Hypothalamus (tissue), 51 donors: ENCODE measurements at places on chromosomes 7 and 10.
A peak's percentile ranks its signal among the peaks of the same experiment; 100 is the strongest.

DNA sequence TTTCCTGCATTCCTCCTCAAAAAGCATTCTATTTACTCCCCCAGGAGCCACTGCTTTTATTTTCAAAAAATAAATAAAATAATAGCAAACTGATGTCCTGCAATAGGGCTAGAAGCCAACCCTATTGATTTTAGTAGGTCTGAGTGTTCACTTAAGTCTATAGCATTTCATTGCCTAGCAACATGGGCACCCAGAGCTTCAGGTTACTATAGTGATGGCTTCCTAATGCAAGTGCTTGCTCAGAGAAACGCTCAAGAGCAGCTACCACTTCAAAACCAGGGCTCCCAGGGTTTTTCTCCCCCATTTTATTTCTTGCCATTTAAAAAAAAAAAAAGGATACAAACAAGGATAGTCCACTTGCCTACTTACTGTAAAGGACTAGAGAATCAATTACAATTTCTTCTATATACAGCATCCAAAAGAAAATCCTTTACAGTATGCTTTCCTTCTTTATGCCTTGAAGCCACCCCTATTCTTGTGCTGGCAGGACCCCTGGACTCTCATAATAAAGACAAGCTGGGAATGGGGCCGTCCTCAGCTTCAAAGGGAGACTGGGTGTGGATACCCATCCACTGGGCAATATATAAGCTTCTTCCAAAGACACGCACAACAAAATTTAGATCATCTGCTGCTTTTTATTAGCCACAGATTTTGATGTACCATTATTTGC is 133.3 kb downstream of the VPS41 start:
- DNase-seq: no peak

DNA sequence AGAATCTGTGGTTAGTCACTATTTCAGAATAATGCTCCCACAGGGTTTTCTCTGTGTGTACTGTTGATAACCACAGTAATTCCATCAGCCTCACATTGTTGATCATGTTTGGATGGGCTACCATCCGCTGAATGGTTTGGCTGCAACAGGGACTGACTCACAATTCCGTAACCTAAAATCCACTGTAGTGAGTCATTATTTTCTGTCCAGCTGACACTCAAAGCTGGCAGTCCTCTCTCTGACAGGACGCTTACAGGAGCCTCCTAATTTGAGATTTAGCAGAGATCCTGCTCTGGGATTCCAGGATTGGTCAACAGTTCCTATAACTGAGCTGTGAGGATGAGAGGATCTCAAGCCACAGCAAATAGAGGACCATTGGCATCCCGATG is 32.7 kb downstream of the VWA2 start:
- no peak for DNase-seq

DNA sequence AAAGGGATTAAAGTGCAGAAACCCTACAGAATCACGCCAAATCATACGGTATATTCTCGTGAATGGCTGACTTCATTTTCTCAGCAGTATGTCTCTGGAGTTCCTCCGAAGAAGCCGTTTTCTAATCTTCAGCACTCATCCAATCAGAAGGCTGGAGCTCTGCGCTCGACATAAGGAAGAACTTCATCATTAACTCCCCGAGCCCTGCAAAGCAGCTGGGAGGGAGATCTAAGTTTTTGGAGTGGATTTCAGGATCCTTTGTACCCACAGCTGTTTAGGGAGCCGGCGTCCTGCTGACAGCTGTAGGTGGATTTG is 40.7 kb upstream of the SDK1 start:
- DNase-seq: no peak

DNA sequence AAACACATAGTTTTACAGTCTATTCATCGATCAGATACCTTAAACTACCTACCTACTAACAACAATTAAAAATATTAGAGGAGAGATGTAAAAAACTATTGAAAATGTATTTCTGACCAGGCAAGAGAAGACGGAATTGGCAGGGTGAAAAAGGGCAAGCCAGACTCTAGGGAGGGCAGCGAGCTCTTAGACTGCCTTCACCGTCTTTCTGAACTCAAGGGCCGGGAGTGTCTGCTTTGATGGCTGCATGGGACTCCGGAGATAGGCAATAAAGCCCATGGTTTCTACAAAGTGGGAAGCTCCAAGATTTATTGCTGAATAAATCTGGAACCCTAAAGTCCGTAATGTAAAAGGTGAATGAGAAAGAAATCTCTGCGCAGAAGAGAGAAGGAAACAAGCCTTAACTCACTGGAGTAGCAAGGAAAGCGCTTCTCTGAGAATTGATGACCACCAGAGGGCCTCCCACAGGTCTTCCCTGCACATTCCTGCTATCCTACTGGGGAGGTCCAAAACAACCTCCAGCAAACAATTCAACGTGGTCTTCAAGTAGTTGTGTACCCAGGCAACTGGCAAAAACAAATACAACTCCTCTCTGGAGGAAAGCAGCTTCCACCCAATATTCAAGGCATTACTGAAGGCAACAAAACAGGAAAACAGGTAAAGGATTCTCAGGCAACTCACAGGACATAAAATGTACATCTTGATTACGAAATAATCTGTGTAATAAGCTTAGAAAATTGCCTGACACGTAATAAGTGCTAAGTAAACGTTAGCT is 181.3 kb downstream of the SDK1 start:
- no peak for DNase-seq

- no peak for DNase-seq
These were observed 101.6 kb downstream of the CCSER2 start for GRCh38 chr10:84429926-84430520.

DNA sequence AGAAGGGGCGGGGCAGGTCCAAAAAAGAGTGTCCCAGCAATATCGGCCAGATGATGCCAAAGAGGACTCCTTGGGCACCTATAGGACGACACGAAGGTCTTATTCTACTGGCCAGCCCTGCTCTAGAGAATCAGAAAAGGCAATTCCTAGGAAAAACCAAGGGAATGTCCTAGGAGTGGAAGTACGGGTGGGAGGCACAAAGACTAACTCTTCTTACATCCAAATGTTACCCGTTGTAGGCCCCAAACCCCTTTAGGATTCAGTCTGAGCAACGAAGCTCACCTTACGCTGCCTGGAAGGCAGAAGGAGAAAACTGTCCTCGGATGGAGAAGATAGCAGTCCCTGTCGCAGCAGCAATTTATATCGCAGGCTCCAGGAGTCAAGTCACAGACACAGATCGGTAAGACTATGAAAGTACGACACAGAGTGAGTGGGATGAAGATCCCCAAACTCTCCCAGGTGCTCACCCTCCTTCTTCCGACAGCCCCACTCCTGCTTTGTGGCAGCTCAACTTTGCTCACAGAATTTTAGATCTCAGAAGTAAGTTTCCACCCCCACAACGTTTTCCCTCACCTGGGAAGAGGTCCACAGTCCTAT is 558 bp downstream of the TCTN3 start:
- DNase-seq: no peak

GRCh38 chr7:29605671-29606070 is 42.0 kb downstream of the PRR15 start:
- no peak for DNase-seq

GRCh38 chr7:55366461-55367070 is 1.4 kb downstream of the LANCL2 start:
- no peak for DNase-seq

GRCh38 chr10:98363220-98363619 is 51.8 kb downstream of the PYROXD2 start:
- no peak for DNase-seq

DNA sequence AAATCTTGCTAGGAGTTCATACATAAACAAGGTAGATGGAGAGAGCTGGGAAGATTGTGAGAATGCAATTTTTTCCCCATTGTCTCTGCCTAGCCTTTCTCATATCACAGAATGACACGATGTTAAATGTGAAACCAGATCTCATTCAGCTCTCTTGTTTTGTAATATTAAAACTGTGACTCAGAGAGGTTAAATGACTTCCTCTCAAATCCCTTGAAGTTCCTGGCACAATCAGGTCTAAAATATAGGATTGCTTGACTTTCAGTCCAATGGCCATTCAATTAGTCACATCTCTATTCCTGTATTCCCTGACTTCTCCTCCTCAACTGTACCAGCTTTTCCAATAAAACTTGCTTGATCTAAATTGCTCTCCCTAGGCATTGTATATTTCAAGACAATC is 3.1 kb downstream of the ANKRD22 start:
- DNase-seq: no peak

GRCh38 chr7:127665922-127666321 is 13.9 kb downstream of the SND1 start:
- DNase-seq: no peak

GRCh38 chr7:70570961-70571360 is 561.0 kb upstream of the GALNT17 start:
- no peak for DNase-seq

DNA sequence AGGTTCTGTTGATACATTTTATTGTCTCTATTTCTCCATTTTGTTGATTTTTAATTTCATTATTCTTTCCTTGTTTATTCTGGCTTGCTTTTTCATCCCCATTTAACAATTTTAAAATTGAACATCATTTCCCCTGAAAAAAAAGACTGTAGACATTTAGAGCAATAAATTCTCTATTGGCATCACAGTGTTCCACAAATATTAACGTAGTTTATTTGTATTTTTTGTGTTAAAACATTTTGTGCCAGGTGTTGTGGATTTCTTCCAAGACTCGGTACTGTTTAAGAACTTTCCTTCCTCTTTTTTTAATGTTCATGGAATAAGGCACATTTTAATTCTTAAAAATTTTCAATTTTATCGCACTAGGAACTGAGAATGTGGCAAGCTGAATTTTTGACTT is 156.1 kb upstream of the NPY start:
- no peak for DNase-seq

DNA sequence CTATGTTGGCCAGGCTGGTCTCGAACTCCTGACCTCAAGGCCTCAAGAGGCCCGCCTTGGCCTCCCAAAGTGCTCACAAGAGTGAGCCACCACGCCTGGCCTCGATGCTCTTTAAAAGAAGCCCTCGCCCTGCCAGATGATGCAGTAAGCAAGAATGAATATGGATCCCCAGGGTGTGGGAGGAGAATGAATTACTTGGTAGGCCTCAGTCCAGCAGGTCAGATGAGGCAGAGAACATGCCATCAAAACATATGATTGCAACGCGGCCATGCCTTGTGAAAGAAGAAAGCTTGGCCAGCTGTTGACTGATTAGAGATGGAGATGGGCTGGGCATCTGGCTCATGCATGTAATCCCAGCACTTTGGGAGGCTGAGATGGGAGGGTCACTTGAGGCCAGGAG is 68.7 kb downstream of the CAMK1D start:
- DNase-seq: no peak

DNA sequence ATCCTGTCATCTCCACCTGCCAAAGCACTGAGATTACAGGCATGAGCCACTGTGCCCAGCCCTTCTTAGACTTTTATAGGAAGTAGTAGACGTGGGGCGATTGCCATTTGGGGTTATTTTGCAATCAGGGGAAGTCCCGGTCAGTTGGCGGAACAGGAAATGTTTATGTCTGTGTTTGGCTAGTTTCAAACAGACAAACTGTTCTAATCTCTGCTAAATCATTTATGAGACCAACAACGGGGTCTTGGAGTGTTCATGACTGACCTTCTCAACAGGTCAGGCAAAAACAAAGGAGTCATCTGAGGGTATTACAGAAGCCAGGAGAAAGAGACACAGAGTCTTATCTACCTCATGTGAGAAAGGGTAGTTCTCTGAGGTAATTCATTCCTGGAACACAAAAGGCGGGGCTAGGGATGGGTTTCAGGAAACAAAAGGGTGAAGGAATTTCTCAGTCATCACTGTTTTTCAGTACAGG is 6.6 kb upstream of the TPK1 start:
- no peak for DNase-seq

DNA sequence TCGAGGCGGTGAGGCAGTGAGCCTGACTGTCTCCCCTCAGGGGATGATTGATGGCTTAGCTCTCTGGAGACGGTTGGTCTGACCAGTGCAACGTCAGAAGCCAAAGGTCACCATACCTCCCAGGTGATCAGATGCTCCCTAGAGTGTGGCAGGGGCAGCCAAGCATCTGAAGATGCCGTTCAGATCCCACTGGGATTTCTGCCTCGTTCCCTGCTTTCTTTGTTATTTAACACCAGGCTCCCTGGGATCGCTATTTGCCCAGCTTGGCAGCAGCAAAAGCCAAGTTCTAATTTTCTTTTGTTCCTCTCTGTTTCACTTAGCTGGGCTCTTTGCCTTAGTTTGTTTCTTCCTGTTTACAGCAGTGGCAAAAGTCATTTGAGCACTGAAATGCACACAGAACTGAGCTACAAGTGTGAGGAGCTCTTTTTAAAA is 53.5 kb upstream of the SVIL start:
- peak; percentile 8 for DNase-seq

GRCh38 chr7:24456526-24457218 is 116.6 kb upstream of the PALS2 start:
- no peak for DNase-seq

- DNase-seq: no peak
These were observed 298.2 kb downstream of the SORCS1 start for GRCh38 chr10:106866244-106866845.

GRCh38 chr10:10327934-10328333 is 689.7 kb upstream of the CELF2 start:
- no peak for DNase-seq

DNA sequence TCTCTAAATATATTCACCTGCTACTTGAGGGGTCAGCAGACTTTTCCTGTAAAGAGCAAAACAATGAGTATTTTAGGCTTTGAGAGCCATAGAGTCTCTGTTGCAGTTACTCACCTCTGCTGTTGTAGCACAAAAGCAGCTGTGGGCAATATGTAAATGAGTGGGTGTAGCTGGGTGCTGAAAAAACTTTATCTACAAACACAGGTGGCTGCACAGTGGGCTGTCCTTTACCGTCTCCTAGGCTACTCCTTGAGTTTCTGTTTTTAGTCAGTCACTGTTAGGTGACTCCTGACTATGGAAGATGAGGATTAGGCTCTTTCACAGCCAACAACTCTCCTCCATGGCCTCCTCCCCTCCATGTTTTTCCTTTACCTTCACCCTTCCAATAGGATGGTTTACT is 286.1 kb upstream of the C7orf33 start:
- no peak for DNase-seq

- DNase-seq: no peak
These were observed 49.0 kb downstream of the PIK3CG start for GRCh38 chr7:106914018-106914607.

- no peak for DNase-seq
These were observed 17.2 kb upstream of the UBE2H start for GRCh38 chr7:129969881-129970446.

DNA sequence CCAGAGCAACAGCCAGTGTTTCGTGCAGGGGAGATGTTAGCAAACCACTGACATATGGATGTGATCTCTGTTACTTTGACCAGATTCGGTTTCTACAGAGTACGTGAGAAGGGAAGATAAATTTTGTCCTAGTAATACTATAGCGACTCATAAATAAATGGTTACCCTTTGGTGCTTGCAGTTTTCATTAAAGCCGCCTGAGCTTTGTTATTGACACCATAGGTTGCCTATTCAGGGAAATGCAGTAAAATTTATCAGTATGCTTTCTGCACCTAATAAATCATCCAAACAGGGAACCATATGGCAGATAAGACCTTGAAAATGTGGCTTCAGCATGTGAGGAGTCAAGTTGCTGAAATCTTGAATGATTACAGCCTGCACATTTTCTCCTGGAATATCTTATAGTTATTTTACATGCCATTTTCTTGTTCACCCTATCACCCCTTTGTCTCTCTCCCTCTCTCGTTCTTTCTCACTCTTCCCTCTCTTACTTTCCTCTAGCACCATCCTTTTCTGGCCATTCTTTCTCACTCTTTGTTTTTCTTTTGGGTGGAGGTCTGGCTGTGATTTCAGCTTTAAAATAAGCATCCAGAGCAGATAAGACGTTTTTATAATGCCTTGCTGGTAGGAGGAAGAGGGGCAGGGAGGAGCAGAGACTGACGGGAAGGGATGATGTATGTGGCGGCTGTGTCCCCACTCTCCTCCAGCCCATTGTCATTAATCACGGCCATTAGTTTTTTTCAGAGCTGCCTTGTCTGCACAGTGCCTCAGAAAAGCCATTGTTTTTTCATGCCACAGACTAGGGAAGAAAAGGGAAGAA is 182.5 kb downstream of the LRMDA start:
- no peak for DNase-seq
